Sigmoid colon (tissue), 7 donors: ENCODE measurements at places on chromosomes 5 and 9. TPM values are rescaled to one million over a fixed set of nuclear protein-coding genes. Genes with fewer than 3 reads are reported as not detected.

ANXA2R gene
- total RNA-seq = 3.2 TPM

SH3TC2 gene
- total RNA-seq = 5.0 TPM

F2RL1 gene
- total RNA-seq = 0.16 TPM

WWC1 gene
- 0.27 TPM for total RNA-seq

TAF11L7 gene
- not detected for total RNA-seq

GRCh38 chr9:3740690-3741419, 215.1 kb upstream of the RFX3 start:
- no peak for DNase-seq

DNA sequence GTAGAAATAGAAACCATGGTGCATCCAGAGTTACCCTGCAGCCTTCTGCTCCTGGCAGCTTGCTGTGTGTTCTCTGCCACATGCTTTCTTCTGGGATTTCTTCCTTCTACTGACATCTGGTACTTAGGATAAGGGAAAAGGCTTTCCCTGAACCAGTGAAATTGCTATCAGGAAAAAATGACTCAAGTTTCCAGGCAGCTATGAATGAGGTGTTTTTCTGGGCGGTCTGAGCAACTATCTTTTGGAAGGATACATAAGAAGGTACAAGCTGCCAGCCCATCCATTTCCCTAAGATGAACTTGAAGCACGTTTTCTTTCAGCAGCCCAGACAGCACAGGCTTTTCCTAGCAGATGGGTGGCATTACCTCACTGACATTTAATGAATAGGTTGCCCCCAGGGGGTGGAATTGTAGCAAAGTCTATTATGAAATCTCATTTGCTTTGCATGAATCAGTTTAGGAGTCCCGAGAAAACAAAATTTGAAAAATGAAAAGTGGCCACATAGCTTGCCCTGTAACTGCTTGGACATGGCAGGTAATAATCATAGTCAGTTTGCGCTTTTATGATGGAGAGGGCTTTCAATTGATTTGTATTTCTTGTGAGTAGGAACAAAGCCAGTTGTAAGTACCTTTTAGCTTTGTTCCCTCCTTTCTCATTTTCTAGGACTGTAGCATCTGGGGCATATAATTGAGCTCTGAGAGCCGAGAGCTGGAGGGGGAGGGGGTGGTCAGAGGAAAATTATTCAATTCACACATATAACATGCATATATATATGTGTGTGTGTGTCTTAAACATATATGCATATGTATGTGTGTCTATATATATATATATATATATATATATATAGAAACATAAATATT, 108.5 kb downstream of the C9orf152 start:
- DNase-seq = no peak

GRCh38 chr5:80128141-80128540, 93.0 kb downstream of the THBS4 start:
- DNase-seq = no peak

- DNase-seq = peak; percentile 27
These were observed 28.3 kb upstream of the SPRY4 start for GRCh38 chr5:142353071-142353472.

GRCh38 chr5:163362840-163363371, 74.5 kb upstream of the CCNG1 start:
- no peak for DNase-seq

GRCh38 chr5:147746986-147747385, 35.5 kb downstream of the JAKMIP2 start:
- DNase-seq = no peak

DNA sequence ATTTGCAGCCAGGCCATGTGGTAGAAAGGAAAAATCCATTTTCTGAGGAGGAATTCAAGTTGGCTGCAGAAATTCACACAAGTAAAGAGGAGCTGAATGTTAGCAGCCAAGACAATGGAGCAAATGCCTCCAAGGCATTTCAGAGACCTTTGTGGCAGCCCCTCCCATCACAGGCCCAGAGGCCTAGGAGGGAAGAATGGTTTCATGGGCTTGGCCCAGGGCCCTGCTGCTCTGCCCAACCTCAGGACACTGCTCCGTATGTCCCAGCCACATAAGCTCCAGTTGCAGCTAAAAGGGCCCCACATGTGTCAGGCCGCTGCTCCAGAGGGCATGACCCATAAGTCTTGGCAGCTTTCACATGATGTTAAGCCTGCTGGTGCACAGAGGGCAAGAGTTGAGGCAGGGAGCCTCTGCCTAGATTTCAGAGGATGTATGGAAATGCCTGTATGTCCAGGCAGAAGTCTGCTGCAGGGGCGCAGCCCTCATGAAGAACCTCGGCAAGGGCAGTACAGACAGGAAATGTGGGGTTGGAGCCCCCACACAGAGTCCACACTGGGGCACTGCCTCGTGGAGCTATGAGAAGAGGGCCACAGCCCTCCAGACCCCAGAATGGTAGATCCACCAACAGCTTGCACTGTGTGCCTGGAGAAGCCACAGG, 144.2 kb upstream of the EPB41L4A start:
- no peak for DNase-seq

- DNase-seq = no peak
These were observed 2.0 kb upstream of the ROPN1L start for GRCh38 chr5:10439692-10440091.

DNA sequence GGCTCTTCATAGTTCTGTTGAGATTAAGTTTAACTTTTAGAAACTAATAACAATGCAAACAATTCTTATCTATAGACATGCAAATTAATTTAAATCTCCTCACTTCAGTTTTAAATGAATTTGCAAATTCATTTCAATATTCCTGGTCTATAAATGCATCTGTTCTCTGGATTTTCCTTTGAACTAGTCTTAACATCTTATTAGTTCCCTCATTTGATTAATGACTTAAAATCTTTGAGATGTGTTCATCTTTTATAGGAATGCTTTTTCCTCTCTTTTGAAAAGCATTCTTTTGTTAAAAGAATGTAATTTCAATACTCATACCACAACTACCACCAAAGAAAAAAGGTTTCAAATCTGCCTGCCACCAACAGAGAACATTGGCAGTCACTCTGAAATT, 169.4 kb downstream of the RASEF start:
- DNase-seq = no peak

DNA sequence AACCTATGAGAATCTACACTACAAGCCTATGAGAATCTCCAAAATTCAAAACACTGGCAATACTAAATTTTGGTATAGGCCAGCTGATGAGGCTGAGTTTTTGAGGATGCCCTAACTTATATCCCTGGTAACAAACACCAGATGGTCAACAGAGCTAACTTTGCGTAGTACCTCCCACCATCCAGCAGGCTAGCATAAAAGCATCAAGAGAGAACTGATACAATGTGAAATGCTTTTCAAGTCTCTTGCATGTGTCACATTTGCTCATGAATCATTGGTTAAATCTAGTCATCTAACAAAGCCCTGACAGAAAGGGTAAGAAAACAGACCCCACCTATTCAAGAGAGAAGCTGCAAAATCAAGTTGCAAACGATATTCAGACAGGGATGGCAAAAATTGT, 1609.7 kb upstream of the CDH9 start:
- DNase-seq = no peak

GRCh38 chr5:65334077-65334476, 147.6 kb downstream of the ADAMTS6 start:
- no peak for DNase-seq

GRCh38 chr9:5760338-5760737, 72.6 kb downstream of the ERMP1 start:
- no peak for DNase-seq

DNA sequence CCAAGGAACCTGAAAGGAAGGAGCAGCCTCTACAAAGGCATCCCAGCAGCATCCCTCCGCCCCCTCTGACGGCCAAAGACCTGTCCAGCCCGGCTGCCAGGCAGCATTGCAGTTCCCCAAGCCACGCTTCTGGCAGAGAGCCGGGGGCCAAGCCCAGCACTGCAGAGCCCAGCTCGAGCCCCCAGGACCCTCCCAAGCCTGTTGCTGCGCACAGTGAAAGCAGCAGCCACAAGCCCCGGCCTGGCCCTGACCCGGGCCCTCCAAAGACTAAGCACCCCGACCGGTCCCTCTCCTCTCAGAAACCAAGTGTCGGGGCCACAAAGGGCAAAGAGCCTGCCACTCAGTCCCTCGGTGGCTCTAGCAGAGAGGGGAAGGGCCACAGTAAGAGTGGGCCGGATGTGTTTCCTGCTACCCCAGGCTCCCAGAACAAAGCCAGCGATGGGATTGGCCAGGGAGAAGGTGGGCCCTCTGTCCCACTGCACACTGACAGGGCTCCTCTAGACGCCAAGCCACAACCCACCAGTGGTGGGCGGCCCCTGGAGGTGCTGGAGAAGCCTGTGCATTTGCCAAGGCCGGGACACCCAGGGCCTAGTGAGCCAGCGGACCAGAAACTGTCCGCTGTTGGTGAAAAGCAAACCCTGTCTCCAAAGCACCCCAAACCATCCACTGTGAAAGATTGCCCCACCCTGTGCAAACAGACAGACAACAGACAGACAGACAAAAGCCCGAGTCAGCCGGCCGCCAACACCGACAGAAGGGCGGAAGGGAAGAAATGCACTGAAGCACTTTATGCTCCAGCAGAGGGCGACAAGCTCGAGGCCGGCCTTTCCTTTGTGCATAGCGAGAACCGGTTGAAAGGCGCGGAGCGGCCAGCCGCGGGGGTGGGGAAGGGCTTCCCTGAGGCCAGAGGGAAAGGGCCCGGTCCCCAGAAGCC, 30.8 kb downstream of the CD180 start:
- DNase-seq = peak; percentile 92

DNA sequence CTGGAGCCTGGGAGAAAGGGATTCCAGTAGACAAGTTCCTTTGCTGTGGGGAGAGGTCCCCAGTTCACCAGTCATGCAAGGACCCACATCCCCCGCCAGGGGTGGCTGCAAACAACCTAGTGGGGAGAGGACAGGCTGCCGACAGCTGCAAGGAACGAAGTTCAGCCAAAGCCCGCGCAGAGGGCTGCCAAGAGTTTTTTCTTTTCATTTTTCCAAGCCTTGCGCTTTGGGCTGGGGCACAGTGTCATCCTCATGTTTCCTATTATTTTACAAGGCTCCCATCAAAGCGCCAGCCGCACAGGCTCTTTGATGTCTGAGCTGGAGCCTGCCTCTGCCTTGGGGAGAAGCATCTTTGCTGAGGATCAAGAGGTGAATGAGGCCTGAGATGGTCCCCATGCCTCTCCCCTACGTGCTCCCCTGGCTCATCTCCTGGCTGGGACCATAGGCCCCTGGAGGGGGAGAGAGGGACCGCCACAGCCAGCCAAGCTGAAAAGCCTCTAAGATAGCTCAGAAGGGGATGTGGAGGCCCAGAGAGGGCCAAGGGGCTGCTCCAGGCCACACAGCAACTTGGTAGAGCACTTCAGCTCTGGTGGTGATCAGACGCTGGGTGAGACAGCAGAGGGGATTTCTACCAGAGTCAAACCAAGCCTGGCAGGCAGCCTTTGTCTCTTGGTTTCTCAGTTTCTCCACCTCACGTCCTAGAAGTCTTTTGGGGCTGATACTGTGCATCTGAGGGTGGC, 50.4 kb upstream of the SYNPO start:
- peak; percentile 92 for DNase-seq
